ENCODE measurements at places on chromosomes 5 and 9. TPM values are rescaled to one million over a fixed set of nuclear protein-coding genes. Genes with fewer than 3 reads are reported as not detected.

DNA sequence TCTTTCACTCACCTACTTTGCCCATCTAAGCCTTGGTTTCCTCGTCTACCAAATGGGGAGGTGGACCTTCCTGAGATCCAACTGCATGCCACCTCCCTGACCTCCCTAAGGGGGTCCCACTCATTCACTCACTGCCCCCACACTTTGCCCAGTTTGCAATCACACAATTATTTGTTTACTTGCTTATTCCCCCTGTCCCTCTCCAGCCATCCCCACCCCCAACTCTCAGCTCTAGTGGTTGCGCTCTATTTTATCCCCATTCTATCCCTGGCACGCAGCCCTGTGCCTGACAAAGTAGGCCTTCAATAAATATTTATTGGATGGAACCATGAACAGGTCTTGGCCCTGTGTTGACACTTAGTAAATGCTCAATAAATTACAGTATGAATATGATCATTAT is 130.8 kb upstream of the LARP1 start:
- no peaks in the 10 kb centered on the region for H3K4me1 ChIP-seq
- H3K4me3 ChIP-seq = no peak overlapping the region
- H3K36me3 ChIP-seq = no peaks in the 10 kb centered on the region
- H3K27me3 ChIP-seq = no peaks in the 10 kb centered on the region

GRCh38 chr9:78680196-78680595 is 383.3 kb downstream of the PSAT1 start:
- no peaks in the 10 kb centered on the region for H3K4me1 ChIP-seq
- no peaks in the 10 kb centered on the region for H3K27me3 ChIP-seq
- no peak overlapping the region for H3K4me3 ChIP-seq
- no peak overlapping the region for H3K27ac ChIP-seq

GRCh38 chr9:15158064-15158463 is 149.0 kb downstream of the TTC39B start:
- no peaks in the 10 kb centered on the region for H3K27me3 ChIP-seq
- H3K36me3 ChIP-seq = no peaks in the 10 kb centered on the region
- no peak for DNase-seq
- no peak overlapping the region for H3K27ac ChIP-seq
- no peak overlapping the region for H3K4me3 ChIP-seq

DNA sequence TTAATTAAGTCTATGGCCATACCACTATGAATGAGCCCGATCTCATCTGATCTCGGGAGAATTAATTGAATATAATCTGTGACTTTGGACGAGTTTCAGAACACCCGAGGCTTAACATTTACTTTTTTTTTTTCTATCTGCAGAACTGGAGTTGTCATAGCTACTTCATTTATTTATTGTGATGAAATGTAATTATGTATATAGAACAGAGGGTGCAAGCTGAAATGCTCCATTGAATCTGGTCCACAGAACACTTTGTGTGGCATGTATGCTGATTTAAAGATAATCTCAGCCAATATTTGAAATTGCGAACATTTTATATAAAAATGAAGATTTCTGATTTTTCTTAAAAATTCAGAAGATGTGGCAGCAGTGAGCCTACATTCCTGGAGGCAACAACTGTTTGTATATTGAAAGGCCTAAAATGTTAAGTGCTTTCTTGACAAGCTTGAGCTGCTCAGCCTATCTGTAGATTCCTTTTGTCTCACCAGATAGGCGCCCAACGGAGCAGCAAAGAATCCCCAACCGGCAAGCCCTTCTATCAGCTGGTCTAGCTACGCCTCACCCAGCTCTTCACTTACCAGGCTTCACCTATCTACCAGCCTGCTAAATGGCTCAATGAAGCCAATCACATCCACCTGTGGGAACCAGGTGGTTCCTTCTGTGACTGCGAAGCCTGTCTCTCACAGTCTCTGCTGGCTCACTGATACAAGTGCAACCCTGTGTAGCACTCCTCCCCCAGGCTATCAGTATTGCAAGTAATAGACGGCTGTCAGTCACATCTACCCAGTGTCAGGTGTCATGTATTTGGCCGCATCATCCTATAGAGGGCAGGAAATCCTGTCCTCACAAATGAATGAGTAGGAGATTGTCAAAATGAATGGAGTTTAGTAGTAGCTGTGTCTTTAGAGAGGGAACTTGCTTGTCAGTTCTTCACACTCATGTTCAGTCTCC is 170.6 kb upstream of the MRPS30 start:
- no peaks in the 10 kb centered on the region for H3K4me1 ChIP-seq
- H3K27ac ChIP-seq = no peak overlapping the region
- H3K4me3 ChIP-seq = no peak overlapping the region
- H3K36me3 ChIP-seq = no peaks in the 10 kb centered on the region

GRCh38 chr5:110880413-110880812 is 141.6 kb downstream of the SLC25A46 start:
- no peaks in the 10 kb centered on the region for H3K27me3 ChIP-seq
- H3K36me3 ChIP-seq = no peaks in the 10 kb centered on the region
- no peaks in the 10 kb centered on the region for H3K4me1 ChIP-seq

DNA sequence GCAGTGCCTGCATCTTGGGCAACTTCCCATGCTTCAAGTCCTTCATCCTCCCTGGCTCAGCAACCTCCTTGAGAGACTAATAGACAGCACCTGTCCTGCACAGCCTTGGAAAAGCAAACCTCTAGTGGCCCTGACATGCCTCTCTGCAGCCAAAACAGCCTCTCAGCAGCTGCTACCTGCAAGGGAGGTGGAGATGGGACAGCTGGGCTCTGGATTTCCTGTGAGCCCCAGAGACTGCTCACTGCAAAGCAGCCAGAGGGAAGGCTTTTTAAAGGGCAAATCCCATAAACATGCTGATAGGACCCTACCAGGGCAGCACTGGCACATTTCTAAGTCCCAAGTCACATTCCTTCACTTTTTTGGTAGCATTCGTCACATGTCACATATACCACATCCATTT is 31.5 kb upstream of the MYORG start:
- no peak overlapping the region for H3K4me3 ChIP-seq
- DNase-seq = no peak
- H3K27me3 ChIP-seq = no peaks in the 10 kb centered on the region
- peaks cover 5% of the 10 kb centered on the region for H3K36me3 ChIP-seq
- H3K4me1 ChIP-seq = no peaks in the 10 kb centered on the region

The ADAMTS19 gene
- total RNA-seq = 0.56 TPM

- no peak overlapping the region for H3K27ac ChIP-seq
- H3K27me3 ChIP-seq = no peaks in the 10 kb centered on the region
- H3K4me1 ChIP-seq = no peaks in the 10 kb centered on the region
- no peaks in the 10 kb centered on the region for H3K36me3 ChIP-seq
These were observed 423.3 kb downstream of the TLE1 start for GRCh38 chr9:81266086-81266485.

- H3K4me1 ChIP-seq = no peaks in the 10 kb centered on the region
- H3K27ac ChIP-seq = no peak overlapping the region
- DNase-seq = no peak
- no peaks in the 10 kb centered on the region for H3K36me3 ChIP-seq
These were observed 69.7 kb upstream of the ADCY2 start for GRCh38 chr5:7325975-7326913.

DNA sequence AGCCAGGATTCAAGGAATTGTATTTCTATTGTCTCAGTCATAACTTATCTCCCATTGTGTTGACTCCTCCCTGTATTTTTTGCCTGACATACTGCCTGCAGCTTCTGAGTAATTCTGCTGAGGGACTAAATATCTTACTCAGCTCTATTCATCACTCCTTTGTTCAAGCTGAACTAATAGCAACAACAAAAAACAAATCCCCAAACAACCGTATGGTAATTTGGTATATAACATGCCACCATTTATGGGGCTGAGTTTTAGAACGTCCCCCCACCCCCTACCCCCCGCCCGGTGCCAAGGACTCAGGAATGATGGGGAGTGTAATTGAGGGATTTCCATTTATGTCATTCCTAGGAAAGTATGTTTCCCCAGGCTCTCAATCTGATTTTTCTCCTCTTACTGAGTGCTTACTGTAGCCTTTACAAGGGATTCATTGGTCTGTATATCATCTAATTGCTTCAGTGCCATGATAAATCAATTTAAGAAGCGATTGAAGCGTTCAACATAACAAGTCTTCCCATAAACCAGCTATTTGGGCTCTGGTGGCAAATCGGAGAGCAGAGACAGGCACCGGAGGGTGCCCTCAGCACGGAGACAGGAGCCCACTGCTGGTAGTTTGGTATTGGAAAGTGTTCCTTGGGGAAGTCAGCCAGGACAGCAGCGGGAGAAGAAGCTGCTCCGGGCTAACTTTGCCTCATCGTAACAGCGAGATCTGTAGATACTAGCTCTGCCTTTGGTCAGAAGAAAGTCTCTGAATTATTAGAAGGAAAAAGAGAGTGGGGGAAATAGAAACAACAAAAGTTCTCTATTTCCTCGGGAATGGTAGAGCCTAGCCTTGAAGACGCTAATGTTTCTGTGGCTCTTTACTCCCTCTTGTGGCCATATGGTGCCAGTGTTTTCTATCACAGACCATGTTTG is 40.7 kb upstream of the HSD17B4 start:
- H3K4me1 ChIP-seq = peaks cover 28% of the 10 kb centered on the region
- DNase-seq = peak; percentile 48
- H3K27ac ChIP-seq = peak overlapping the region; percentile 51
- H3K4me3 ChIP-seq = peak overlapping the region; percentile 46

- no peak overlapping the region for H3K27ac ChIP-seq
- H3K27me3 ChIP-seq = no peaks in the 10 kb centered on the region
- H3K36me3 ChIP-seq = no peaks in the 10 kb centered on the region
- H3K4me1 ChIP-seq = no peaks in the 10 kb centered on the region
- H3K4me3 ChIP-seq = no peak overlapping the region
These were observed 600.2 kb upstream of the TLE4 start for GRCh38 chr9:78971540-78971939.

- H3K4me1 ChIP-seq = no peaks in the 10 kb centered on the region
- H3K27ac ChIP-seq = no peak overlapping the region
- no peak overlapping the region for H3K4me3 ChIP-seq
- no peak for DNase-seq
These were observed 246.8 kb upstream of the DAB2 start for GRCh38 chr5:39671561-39671961.

The SLC46A2 gene
- not detected for total RNA-seq

DNA sequence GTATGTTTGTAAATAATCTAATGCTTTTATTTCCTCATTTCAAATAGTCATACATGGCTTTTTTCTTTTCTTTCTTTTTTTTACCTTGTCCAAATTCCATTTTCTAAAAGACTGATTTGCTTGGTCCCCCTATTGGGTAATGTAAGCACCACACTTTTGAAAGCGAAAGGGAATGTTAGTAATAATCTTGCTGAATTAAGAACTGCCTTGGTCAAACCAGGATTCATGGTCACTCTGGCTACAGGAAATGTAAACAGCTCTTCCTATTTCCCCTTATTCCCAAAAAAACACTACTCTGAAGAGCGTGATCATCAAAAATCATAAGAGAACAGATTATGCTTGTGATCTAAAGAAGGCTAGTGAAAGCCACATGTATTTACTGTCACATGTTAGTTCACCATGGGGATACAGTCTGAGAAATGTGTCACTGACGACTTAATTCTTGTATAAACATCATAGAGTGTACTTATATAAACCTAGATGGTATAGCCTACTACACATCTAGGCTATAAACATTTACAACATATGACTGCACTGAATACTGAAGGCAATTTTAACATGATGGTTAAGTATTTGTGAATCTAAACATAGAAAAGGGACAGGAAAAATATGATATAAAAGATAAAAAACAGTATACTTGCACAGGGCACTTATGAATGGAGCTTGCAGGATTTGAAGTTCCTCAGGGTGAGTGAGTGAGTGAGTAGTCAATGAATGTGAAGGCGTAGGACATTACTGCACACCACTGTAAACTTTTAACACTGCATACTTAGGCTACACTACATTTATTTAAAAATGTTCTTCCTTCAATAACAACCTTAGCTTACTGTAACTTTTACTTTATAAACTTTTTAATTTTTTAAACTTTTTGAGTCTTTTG is 75.3 kb downstream of the HMGCR start:
- H3K4me1 ChIP-seq = no peaks in the 10 kb centered on the region
- DNase-seq = no peak
- no peaks in the 10 kb centered on the region for H3K27me3 ChIP-seq
- H3K36me3 ChIP-seq = peaks cover 6% of the 10 kb centered on the region
- H3K27ac ChIP-seq = no peak overlapping the region
- H3K4me3 ChIP-seq = no peak overlapping the region

GRCh38 chr5:72511774-72512592 is 4.8 kb upstream of the ZNF366 start:
- H3K36me3 ChIP-seq = no peaks in the 10 kb centered on the region
- no peaks in the 10 kb centered on the region for H3K27me3 ChIP-seq
- DNase-seq = no peak
- no peak overlapping the region for H3K27ac ChIP-seq

DNA sequence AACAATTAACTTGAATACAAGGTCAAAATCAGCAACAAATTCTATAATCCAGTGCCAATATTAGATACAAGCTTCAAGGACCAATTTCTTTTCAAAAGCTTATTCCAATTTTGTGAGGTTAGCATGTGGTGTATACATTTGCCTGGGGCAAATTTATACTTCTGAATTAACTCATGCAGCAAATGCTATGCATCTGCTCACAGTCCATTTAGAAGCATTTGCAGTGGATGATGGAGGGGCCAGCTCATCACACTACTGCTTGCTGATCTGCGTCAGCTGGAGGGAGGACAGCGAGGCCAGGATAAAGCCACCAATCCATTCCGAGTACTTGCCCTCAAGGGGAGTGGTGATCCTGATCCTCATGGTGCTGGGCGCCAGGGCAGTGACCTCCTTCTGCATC is 474.3 kb upstream of the KIF2A start:
- no peaks in the 10 kb centered on the region for H3K36me3 ChIP-seq
- no peaks in the 10 kb centered on the region for H3K4me1 ChIP-seq
- no peak overlapping the region for H3K27ac ChIP-seq
- H3K4me3 ChIP-seq = no peak overlapping the region

The HCN1 gene
- 0.41 TPM for total RNA-seq

- H3K4me1 ChIP-seq = peaks cover 37% of the 10 kb centered on the region
- H3K4me3 ChIP-seq = no peak overlapping the region
- H3K27ac ChIP-seq = no peak overlapping the region
- no peaks in the 10 kb centered on the region for H3K27me3 ChIP-seq
- no peaks in the 10 kb centered on the region for H3K36me3 ChIP-seq
- DNase-seq = peak; percentile 69
These were observed 88.9 kb downstream of the AMBP start for GRCh38 chr9:113989017-113989713.

- no peak overlapping the region for H3K27ac ChIP-seq
- H3K4me1 ChIP-seq = no peaks in the 10 kb centered on the region
- H3K27me3 ChIP-seq = peaks cover 11% of the 10 kb centered on the region
- no peak for DNase-seq
These were observed 78.5 kb upstream of the TBC1D2 start for GRCh38 chr9:98333703-98334582.

DNA sequence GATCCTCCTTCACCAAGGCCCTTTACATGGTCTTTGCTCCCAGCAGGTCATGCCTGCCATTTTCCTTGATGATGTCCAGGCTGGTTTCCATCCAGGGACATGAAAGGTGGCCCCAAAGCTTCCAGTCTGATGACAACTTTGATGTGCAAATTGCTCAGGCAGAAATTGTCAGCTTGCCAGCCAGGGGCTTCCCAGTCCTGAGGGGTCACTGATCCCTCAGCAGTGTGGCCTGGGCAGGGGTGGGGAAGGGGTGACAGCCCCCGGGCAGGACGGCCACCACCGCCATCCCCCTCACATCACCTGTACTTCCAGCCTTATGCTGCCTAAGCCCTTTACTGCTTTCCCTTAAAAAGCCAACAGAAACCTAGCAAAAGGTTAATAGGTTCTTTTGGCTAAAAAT is 96.3 kb downstream of the ANKRD33B start:
- H3K27me3 ChIP-seq = no peaks in the 10 kb centered on the region
- no peaks in the 10 kb centered on the region for H3K4me1 ChIP-seq
- no peak overlapping the region for H3K27ac ChIP-seq
- DNase-seq = no peak
- H3K4me3 ChIP-seq = no peak overlapping the region

Data from heart left ventricle (tissue), 16 donors.